ENCODE measurements at places on chromosomes 4 and X.
A peak's percentile ranks its signal among the peaks of the same experiment; 100 is the strongest.

DNA sequence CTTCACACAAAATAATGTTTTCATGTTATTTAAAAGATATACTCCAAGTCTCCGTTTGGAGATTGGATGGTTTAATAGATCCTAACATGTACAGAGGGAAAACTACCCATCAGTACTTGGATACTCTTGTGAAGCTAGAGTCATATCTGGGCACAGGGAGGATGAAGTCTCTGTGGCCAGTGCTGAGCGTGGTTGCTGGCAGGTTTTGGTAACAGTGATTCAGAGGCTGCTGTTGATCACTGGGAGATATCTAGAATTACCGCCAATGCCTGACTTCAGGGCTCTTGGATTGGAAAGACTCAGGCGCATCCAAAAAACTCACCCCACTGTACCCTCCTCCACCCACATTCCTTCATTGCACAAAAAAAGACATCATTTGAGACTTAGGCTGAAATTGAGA, 107.2 kb upstream of the PGRMC2 start:
- no peak for DNase-seq

DNA sequence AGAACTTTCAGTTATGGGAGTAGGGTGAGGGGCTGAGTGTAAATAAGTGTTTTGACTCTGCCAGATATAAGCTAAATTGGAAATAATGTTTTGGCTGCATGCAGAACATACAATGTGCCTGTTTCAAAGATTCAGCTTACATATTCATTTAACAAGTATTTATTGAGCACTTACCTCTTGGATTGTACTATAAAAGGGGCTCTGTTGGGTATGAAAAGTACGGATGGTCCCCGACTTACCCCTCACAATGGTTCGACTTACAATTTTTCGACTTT, 799 bp upstream of the AIFM1 start:
- DNase-seq = no peak

DNA sequence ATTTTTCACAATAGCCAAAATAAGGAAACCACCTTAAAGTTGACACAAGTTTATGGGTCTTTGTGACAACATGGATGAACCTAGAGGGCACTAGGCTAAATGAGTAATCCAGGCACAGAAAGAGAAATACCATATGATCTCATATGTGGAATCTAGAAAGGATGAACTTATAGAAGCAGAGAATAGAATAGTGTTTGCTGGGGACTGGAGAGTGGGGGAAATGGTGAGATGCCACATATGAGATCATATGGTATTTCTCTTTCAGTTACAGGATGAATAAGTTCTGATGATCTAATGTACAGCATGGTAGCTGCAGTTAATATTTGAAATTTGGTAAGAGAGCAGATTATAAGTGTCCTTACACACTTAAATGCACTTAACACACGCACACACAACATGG, 35.9 kb downstream of the F8A2 start:
- DNase-seq = no peak

GRCh38 chrX:1661048-1661921, 46.4 kb downstream of the ASMT start:
- no peak for DNase-seq

- no peak for DNase-seq
Observed at GRCh38 chrX:8939322-8939721, 94.6 kb downstream of the FAM9B start.

- no peak for DNase-seq
Observed at GRCh38 chrX:133454491-133454914, 39.2 kb upstream of the GPC4 start.

DNA sequence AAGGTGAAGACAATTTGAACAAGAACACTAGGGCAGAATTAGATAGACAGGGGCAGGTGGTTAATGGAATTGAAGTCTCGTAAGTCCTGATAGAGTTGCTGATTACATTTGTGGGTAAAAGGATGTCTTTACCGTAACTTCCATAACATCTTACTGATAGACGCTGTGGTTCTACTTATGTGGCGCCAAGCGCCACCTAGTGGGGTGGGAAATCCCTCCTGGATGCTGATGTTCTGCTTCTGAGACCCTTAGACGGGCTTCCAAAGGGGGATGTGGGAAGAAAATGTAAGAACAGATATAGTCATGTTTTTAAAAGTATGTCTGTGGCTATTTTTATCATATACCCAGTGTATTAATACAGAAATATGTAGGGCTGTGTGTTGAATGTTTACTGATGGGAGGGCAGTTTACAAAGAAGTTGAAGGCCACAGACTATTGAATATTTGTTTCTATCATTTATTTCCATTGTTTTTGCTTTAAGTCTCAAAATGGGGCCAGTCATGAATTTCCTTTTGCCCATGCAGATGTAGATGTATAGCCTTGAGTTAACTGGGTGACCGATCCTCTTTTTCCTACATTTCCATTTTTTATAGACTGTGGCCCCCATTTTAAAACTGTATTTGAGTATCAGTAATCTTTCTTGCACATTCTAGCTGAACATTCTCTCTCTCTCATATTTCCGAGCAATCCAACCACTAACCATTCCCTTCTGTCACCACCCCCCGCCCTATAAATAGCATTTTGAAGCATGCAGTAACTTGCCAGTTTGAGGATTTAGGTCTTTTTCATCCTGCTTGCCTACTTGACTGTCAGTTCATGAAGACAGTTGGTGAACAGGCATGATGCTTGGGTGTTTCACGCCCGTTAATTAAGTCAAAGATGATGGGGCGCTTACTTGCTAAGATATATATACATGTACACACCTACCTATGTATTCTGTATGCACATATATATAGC, 12.1 kb upstream of the TLR8 start:
- DNase-seq = peak; percentile 1

DNA sequence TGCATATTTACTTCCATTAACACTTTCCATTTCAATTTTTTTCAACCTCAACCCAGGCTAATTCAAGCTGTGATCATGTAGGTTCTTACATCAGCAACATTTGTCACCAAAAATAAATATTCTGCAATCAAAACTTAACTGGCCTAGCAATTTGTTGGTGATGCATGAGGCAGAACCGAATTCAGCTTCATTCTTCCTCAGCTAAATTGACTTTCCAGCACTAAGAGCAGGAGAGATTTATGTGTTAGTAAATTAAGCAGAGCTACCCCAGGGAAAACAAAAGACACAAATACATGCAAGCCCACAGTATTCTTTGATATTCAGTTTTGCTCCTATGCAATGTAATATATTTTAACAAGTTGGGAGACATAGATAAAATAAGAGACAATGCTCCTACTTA, 208.7 kb upstream of the NDST3 start:
- no peak for DNase-seq

DNA sequence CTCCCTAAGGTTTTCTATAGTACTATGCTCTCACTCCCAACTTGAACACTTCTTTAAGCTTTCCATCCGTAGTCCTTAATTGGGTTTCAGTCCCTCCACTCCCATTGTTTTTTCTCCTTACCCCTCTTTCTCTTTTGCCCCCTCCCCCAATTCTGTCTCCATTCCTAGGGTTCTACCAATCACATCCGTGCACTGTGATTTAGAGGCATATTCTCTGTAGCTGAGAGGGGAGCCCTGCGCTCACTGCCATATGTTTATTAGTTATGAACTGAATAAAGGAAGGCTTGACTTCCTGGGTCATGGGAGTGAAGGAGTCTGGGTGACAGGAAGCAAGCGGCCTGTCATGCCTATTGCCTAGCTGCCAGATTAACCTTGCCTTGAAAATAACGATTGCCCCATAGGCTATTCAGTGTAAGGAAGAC, 471 bp downstream of the MCTS1 start:
- no peak for DNase-seq

GRCh38 chr4:152459326-152459725, 76.6 kb downstream of the FBXW7 start:
- DNase-seq = no peak
